NCI-H2081 (cell line): ENCODE measurements at places on chromosomes 1 and 21.

GRCh38 chr1:40607921-40608320 is 57.6 kb downstream of the RIMS3 start:
- DNase-seq = no peak

DNA sequence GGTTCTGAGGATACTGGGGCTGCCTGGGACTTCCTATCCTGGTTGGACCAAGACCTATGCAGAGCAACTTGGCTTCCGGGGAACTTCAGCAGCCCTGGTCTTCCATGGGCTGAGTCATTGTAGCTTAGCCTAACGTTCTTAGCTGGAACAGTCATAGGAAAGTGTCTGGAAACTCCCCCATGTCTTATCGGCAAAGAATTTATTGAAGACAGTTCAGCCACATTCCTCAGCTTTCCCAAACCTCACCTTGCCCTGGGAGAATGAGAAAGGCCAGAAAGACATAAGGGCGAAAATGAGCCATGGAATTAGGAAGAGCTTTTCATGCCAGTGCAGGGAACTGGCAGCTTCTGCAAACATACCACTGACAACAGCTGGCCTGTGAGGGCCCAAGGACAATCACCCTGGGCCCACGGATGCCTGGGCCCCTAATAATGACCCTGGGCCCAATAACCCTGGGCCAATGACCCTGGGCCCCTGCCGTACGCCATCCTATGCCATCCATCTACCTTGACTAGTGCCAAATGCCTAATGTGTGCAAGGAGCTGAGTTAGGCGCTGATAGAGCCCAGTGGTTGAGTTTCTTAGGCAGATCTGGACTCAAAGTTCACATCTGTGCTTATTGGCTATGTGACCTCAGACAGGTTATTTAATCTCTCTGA is 114.4 kb upstream of the GADD45A start:
- no peak for DNase-seq

GRCh38 chr21:33898586-33898985 is 17.0 kb downstream of the ATP5PO start:
- DNase-seq = no peak

DNA sequence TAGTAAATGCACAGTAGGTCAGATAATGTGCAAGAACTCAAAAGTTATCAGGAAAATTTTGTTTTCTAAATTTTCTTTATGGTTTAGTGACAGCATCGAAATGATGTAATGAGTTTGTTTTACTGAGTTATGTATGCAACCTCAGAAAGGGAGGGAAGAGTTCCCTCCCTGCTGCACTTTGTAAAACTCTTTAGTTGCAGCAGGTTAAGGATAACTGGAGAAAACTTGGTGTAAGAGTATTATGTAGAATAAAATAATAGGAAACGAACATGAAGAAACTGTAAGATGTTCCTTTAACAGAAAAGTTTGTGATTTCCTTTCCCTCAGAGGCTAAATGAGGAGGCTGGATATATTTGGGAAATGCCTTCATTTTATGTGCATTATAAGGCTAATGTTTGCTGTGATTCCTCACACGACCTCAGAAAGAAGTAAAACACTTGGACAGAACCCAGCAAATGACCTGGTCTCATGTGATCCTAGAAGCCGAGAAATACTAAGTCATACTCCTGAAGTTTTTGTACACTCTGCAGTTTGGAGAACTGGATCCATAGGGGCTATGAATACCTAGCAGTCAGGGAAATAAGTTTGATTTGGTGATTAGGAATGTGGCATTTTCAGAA is 35.4 kb downstream of the ADGRL2 start:
- DNase-seq = no peak

DNA sequence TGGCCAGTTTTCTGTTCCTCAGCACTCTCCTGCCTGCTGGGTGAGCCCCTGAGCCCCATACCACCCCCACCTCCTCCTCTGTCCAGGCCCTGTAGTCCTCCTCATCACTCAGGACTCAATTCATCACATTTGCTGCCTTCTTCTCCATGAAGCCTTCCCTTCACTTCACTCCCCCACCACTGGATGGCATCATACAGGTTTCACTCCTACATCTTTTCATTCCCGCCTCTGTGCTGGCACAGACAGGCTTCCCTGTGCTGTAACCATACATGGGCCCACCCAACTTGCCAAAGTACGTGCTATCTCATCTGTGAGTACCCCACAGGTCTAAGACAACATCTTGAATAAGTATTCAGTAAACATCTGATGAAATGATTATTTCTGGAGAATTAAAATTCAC is 56.9 kb downstream of the SLC45A1 start:
- DNase-seq = peak; percentile 0

DNA sequence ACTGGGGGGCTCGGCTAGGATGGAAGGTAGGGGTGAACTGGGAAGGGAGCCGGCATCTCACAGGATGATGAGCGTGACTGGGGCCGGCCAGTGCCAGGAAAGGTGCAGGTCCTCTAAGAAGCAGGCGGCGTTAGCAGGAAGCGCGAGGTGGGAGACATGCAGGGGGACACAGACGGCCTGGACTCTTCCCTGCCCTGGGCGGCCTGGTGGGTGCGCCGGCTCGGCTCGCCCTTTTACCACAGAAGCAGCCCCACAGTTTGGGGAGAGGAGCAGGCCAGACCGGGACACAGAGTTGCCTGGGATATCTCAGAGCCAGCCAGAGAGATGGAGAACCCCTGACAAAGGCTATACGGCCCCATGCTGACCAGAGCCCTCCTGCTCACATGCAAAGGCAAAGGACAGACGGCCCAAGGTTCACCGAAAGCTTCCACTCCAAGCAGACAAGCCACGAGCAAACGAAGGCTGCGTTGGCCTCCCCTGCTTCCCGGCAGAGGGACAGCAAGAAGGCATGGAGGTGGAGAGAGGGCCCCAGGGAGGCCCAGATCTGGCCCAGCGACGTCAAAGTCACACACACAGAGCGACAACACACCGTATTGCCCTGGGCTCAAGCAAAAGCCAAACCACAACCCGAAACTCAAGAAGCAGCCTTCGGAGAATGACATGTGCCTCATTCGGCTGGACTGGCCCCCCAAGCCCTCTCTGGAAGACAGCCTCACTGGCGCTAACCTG is 14.9 kb upstream of the ALDH4A1 start:
- DNase-seq = no peak

GRCh38 chr1:228977307-228977706 is 242.0 kb downstream of the RHOU start:
- DNase-seq = no peak

GRCh38 chr21:45482899-45483821 is 59.1 kb downstream of the SLC19A1 start:
- no peak for DNase-seq

DNA sequence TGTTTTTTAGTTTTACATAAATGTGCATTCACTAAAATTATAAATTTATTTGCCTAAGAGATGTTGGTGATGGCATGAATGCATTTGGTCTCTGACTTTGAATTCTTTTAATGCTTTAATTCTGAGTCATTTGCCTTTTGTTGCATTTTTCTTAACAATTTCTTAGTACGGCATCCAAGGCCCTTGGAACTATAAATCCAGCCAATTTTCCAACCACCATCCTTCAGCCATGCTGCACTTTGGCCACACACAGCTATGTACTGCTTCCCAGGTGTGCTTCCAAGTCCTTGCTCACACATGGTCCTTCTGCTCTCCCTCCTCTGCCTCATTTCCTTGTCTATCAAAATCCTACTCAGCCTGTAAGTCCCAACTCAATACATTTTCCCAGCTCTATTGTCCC is 161.0 kb downstream of the DHRS3 start:
- DNase-seq = no peak

- no peak for DNase-seq
Measured at GRCh38 chr1:234108921-234109320, 204.4 kb downstream of the SLC35F3 start.

GRCh38 chr1:15742339-15742801 is at the start of gene TMEM82:
TMEM82 (plus strand) TSS chr1:15742499; CDS start chr1:15742560, 61 bp downstream.
- DNase-seq = no peak

GRCh38 chr21:44395260-44395659 is 41.8 kb downstream of the TRPM2 start:
- no peak for DNase-seq

DNA sequence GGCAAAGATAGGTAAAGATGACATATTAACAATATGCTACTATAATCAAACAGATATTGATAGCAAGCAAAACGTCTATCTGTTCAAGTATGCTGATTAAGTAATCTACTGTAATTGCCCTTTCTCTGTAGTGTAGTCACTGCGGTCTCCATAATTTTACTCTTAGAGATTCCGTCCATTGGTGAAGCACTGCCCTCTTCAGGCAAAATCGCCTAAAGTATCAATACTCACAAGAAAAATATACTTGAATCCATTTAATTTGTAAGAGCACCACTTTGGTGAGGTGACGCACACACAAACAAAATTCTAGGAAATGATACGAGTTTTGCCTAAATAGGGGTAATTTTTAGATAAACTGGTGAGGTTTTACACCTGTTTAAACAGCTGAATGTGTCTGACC is 434.6 kb upstream of the CHRM3 start:
- peak; percentile 68 for DNase-seq

GRCh38 chr1:107342316-107342715 is 201.5 kb downstream of the NTNG1 start:
- DNase-seq = no peak

DNA sequence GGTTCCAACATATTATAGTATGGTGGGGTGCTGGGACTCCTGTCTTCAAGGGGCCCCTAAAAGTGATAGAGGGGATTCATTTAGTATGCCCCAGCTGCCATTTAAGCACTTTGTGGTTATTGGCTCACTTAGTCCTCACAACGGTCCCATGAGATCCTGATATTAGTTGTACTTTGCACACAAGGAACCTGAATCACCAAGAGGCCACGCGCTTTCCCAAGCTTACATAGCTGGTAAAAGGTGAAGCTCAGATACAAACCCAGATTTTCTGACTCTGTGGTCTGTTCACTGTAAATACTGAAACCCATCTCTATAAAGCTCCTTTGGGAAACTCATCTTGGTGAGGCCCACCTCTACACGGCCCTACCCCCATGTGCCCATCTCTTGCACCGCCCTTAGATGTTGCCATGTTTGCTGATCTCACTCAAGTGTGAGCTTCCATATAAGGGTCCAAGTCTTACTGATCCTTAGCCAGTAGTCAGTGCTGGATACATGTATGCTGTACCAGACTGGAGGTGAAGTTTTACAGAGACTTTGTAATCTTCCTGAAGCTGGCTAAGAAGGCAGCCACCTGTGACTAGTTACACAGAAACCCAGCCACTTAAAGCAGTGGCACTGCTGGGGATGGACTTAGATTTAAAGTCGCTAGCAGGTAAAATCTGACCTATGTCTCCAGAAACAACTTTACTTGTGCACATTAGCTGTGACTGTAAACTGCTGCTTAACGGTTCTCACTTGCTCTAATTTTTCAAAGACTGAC is 124.4 kb upstream of the HOOK1 start:
- no peak for DNase-seq

- no peak for DNase-seq
Measured at GRCh38 chr1:173210283-173210682, 3.2 kb upstream of the TNFSF4 start.

DNA sequence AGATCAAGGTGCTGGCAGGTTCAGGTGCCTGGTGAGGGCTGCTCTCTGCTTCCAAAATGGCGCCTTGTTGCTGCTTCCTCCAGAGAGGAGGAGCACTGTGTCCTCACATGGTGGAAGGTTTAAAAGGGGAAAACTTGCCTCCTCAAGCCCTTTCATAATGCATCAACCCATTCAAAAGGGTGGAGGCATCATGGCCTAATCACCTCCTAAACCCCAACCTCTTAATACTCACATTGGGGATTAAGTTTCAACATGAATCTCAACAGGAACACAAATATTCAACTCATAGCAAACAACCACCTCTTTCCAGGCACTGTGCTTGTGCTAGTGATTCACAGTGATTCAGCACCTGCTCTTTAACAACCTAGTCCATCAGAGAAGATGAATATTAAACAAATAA is 4.2 kb downstream of the S100A12 start:
- no peak for DNase-seq

GRCh38 chr1:65069011-65069565 is 78.9 kb upstream of the AK4 start:
- DNase-seq = no peak

GRCh38 chr1:211037095-211037494 is 96.9 kb downstream of the KCNH1 start:
- no peak for DNase-seq

DNA sequence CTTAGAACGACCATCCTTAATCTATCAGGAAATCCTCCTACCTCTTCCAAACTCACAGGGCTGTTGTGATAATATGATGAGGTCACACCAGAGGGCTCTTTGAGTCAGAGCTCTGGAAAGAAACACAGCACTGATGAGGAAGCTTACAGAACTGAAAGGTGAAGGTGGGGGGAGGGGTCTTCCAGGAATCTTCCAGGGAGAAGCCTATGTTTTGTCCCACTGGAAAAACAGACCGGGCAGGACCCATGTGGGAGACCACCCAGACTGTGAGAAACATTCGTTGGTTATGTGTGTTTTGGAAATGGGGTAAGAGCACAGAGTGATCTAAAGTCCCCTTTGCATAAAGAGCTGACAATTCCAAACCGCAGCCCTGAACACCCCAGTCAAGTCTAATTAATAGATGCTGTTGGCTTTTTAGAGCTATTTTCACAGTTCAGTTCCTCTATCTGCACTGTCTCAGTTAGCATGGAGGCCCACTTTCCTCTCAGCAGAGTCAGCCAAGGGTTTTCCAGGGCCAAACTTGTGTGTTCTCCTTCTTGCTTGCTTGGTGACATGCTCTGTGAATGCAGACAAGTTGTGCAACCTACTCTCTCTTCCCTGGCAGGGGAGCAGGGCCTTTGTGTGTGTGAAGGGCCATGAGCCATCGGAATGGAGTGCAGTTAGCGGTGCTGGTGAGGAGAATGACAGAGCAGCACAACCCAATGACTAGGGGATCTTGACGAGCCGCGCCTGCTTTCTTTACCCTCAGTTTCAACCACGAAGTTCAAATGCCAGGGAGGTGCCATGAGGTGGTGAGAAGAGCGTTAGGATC is 12.3 kb downstream of the PHLDA3 start:
- DNase-seq = no peak

DNA sequence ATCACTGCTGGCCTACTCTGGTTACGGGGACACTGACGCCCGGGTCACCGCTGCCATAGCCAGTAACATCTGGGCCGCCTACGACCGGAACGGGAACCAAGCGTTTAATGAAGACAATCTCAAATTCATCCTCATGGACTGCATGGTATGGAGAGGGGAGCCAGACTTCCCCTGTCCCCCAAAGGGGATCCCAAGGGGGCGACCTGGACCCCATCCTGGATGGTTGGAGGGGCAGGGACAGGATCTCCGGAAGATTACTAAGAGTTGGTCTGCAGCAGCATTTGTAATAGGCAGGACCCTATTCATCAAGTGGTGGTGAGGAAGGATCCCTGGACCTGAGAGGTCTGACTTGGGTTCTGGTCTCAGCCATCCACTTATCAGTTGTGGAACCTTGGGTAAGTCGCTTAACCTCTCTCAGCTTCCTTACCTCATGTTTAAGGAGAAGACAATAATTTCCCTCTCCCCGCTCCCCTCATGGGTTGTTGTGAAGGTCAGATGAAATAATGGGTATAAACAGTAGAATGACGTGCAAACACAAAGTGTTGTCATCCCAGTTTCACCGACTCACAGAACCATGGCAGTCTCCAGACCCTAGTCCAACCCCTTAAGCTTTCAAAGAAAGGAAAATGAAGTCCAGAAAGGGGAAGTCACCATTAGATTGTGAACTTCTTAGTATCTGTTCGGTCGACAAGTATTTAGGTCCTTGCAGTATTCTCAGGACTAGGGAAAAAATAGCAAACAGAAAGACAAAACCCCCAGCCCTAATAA is 883 bp downstream of the LAMTOR2 start:
- no peak for DNase-seq

GRCh38 chr1:227325156-227325555 is 6.9 kb upstream of the CDC42BPA start:
- no peak for DNase-seq

GRCh38 chr1:86387916-86388627 is 8.1 kb downstream of the ODF2L start:
- no peak for DNase-seq
